Stimulated activated CD8-positive, alpha-beta memory T cell treated with anti-CD3 and anti-CD28 coated beads, Interleukin-4, amount 100 ng/mL, for 1 hour (primary cell): ENCODE measurements at places on chromosomes 11 and 22.

GRCh38 chr22:41883400-41883799 is 31.5 kb downstream of the SHISA8 start:
- DNase-seq: no peak

GRCh38 chr11:5719703-5720495 is 16.3 kb upstream of the OR56B1 start:
- DNase-seq: no peak

- DNase-seq: no peak
These were observed 3.7 kb downstream of the OSBP start for GRCh38 chr11:59611570-59612565.

- DNase-seq: no peak
These were observed 11.8 kb downstream of the NAP1L4 start for GRCh38 chr11:2980168-2980840.

DNA sequence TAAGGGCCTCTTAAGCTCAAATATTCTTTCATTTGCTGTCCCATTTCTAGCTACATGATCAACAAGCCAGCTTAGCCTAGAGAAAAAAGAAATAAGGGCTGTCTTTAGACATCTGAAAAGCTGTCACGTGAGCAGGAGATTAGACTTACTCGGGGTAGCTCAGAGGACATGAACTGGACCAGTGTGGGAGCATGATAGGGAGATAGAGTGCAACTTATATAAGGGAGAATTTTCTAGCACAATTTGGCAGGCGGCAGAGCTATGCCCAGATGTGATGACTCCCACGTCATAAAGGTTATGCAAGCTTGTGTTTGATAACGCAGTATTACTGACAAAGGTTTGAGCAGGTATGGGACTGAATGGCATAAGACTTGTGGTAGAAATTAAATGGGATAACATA is 28.2 kb upstream of the TPBGL start:
- DNase-seq: no peak

DNA sequence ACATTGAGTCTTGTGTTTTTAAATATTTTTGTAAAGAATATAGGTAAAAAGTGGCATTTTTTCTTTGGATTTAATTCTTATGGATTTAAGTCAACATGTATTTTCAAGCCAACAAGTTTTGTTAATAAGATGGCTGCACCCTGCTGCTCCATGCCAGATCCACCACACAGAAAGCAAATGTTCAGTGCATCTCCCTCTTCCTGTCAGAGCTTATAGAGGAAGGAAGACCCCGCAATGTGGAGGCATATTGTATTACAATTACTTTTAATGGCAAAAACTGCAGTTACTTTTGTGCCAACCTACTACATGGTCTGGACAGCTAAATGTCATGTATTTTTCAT is 333 bp upstream of the CD3E start:
- no peak for DNase-seq
